ENCODE measurements at places on chromosomes 16 and 17.

DNA sequence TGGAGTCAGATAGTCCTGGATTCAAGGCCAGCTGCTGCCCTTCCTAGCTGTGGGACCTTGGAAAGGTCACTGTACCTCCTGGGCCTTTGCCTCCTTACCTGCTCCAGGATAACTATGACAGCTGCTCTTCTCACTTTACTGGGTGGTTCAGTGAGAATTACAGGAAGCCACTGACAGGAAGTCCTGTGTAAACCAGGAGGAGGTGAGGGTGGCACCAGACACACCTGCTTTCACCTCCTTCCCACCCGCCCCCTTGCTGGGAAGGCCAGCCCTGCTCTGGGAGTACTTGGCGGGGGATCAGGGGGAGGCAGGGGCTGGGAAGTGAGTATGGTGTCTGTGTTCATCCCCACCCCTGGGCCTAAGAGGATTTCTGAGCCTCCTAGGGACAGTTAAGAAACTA is 42.6 kb downstream of the CPNE2 start:
- DNase-seq = no peak

DNA sequence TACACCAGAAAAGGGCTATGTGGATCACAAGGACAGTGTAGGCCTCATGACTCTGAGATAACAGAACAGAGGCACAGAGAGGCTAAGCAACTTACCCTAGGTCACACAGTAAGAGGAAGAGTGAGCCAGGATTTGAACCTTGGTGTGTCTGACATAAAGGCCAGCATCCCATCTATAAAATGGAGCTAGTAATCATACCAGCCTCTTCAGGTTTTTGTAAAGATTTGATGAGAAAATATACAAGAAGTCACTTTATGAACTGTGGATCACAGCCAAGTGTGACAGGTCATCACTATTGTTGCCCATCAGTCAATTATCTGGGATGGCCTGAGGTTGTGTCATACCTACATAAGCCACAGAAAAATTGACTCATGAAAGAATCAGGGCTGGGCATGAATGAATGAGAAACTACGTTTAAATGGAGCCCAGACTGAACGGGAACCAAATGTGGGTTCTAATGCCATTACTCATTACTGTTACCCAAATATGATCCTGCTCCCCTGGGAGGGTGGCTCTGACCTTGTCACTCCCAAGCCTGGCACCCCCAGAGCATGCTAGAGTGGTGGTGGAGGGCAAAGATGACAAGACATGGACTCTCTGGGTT is 21.0 kb downstream of the FBXO39 start:
- DNase-seq = no peak

DNA sequence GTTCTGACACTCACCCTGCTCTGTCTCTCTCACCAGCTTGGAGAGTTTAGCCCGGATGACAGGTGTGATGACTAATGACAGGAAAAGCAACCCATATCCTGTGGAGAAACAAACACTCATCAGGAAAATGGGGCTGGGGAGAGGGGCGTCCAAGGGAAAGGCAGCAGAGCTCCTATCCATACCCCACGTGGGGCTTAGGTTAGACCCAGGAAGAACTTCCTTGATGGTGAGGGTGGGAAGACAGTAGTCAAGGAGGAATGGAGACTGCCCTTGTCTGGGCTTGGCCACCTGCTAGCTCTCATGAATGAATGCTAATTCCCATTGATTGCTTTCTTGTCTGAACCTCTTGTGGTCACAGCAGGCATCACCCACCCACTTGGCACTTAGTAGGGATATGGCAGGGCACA is 3.8 kb downstream of the SLC46A1 start:
- DNase-seq = no peak

DNA sequence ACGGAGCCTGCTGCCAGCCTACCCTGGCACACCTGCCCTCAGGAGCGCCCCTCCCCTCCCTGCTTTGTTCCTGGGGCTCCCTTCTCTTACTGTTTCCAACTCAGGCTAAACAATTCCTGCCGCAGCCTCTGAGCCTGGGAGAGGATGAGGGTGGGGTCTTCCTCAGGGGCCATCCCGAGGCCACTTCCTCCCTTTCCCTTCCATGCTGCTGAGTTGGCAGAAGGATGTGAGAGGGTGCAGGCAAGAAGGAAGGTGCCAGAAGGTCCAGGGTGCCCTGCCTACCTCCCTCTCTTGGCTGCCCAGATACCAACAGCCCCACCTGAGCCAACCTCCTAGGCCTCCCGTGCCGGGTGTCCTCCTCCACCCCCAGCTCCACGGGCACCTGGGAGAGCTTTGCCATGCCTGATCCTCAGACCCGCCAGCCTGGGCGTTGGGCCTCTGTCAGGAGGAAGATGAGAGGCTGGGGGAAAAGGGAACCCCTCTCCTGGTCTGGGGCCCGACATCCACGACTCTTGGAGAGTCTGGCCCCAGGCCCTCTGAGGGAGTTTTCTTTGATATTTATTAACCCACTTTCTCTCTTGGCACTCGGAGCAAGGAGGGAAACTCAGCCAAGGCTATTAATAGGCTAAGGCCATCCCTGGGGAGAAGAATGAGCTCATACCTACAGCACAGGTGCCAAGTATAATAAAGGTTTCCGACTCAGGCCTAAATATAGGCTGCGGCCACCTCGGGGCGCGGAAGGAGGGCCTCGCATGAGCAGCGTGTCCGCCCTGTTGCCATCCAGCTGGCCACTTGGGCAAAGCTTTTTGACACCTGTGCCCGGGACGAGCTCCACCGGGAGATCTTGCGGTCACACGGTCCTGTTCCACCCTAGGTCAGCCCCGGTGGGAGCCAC is 232.0 kb downstream of the ENGASE start:
- no peak for DNase-seq

DNA sequence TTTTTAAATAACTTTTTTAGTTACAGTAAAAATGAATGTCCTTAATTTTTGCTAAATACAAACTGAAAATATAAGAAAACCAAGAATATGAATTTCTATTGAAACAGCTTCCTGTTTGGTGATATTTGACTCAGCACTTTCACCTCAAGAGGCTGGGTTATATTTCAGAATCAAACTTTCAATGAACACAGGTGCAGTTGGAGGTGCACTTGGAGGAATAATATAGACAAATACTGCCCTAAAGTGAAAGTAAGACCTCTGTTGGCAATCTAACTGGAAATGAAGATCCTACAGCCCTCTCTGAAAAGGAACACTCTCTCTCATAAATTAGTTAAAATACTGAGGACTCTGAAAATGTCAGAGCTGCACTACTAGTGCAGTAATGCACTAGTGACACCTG is 106.2 kb downstream of the BRIP1 start:
- no peak for DNase-seq

GRCh38 chr17:3669085-3669347 is 404 bp downstream of the EMC6 start:
- DNase-seq = no peak

GRCh38 chr17:64209356-64209941 is 53.6 kb downstream of the TEX2 start:
- DNase-seq = no peak

GRCh38 chr16:69773260-69773947 is 11.3 kb downstream of the WWP2 start:
- DNase-seq = no peak

DNA sequence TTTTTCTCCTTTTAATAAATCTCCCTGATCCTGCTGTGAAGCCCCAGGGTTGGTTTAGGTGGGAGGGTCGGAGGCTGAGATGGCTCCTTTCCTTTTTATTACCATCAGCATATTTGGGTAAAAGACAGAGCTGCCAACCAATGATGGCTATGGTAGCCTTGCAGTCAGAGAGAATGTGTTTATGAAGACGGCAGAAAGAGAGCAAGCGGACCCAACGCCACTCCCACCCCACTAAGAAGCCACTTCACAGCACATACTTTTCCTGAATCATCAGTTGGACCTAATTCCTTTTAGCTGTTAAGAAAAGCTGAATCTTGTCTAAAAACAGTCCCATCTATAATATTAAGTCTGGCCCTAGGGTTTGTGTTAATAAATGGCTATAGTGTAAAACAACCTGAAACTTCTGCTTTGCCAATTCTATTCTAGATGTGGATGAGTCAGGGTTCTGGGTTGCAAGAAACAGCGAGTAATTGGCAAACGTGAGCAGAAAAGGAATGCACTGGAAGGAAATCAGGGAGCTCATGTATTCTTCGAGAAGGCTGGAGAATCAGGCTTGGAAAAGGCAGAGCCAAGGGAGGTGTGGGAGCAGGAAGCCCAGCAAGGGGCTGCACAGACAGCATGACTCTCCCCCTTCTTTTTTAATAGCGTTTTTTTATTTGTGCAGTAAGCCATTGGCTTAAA is 34.0 kb upstream of the PRKCA start:
- no peak for DNase-seq

GRCh38 chr16:4358831-4359561 is 7.9 kb upstream of the PAM16 start:
- peak; percentile 26 for DNase-seq

GRCh38 chr17:44642834-44643233 is 13.4 kb upstream of the MEIOC start:
- no peak for DNase-seq

DNA sequence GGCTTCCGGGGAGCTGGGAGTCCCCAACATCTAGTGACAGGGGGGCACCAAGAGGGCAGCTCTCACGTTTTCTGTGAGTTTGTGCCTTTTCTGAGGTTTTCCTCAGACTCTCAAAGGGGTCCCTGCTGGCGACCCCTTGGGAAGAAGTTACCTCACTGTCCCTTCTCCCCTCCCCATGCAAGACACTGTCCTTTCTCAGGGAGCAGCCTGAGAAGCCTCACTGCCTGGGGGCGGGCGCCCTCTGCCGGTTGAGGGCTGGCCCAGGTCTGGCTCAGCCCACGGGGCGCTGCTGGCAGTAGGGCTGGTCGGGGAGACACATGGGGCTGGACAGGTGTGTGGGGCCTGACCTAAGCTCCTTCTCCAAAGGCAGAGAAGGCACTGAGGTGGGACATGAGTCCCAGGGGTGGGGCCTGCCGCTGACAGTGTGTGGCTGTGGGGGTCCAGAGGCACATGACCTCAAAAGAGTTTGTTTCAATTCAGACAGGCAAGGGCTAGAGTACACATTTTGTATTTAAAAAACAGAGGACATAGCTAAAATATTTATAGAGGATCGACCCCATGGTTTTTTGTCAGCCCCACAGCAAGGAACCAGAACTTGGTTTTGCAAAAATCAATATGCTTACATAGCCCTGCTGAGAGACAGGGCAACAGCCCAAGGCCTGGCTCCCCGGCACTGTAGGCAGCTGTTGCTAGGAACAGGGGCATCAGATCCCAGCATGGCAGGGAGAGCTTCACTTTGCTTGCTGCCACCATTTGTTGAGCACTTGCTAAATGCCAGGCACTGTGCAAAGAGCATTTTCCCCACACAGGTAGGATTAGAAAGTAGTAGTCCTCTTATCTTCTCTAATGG is 18.5 kb upstream of the ALDH3A1 start:
- peak; percentile 82 for DNase-seq

- no peak for DNase-seq
Measured at GRCh38 chr17:56136301-56136700, 17.0 kb upstream of the ANKFN1 start.

- DNase-seq = no peak
Measured at GRCh38 chr17:74295625-74296547, 21.9 kb downstream of the DNAI2 start.

GRCh38 chr17:82098939-82099763 is 1.1 kb upstream of the FASN start:
- DNase-seq = no peak

DNA sequence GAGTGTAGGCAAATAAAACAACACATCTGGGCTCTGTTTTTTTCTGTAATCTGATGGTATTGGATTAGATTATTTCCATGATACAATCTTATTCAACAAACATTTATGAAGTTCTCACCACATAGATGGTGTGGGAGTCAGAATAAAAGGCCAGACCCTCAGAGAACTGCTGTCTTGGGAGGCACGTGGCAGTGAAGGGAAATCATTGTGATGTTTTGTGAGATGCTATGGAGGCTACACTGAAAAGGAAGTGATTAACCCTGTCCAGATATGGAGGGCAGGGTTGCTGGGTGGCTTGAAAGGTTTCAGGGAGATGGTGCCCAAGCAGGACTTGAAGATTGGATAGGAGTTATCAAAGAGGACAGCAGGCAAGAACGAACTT is 35.6 kb downstream of the DHRS7B start:
- no peak for DNase-seq

GRCh38 chr17:80584176-80584905 is 39.7 kb downstream of the RPTOR start:
- DNase-seq = no peak

GRCh38 chr17:47718634-47719405 is 14.2 kb upstream of the TBX21 start:
- no peak for DNase-seq

GRCh38 chr16:55435387-55435786 is 43.6 kb upstream of the MMP2 start:
- DNase-seq = no peak

- DNase-seq = peak; percentile 80
Measured at GRCh38 chr17:79970576-79971068, 65.0 kb downstream of the TBC1D16 start.

GRCh38 chr16:25699069-25699468 is 7.3 kb downstream of the HS3ST4 start:
- peak; percentile 6 for DNase-seq

DNA sequence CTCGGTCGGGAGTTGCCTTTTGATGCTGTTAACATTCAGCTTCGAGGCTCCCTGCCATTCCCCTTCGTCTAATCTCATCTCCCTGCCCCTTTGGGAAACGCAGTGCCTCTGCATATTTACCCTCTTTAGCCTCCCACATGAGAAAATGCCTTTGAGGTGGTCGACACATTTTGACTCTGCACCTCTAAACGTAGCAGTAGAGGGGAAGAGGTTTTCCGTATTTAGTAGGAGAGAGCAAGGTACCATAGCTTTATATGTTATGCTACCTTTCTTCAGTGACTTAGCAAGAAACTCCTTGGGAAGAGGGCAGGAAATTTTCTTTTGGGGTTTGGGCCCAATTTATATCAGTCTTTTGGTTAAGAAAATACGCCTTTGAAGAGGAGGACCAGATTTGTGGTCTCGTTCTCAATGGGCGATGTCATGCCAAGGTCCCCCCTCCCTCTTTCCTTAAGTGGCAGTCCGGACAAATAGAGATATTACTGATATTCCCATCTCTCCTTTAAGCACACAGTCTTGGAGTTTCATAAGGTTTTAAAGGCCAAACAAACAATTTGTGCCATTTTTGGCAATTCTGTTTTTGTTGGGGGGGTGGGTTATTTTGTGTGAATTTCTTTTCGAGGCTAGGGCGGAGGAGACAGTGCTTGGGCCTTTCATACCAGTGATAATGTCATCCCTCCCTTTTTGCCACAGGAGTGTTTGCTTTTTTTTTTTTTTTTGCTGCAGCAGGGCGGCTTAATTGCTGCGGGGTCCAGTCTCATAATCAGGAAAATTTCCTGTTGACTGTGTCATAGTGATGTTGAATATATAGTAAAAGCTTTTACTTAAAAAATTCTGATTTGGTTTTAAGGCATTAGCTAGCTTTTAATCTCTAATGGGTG is 1.5 kb downstream of the PAFAH1B1 start:
- no peak for DNase-seq

- no peak for DNase-seq
Measured at GRCh38 chr16:85231959-85232358, 119.7 kb upstream of the CIBAR2 start.

GRCh38 chr16:12141073-12141951 is 164.8 kb downstream of the SNX29 start:
- DNase-seq = no peak

- DNase-seq = no peak
Measured at GRCh38 chr17:39973496-39973895, 7.1 kb upstream of the PSMD3 start.
